ENCODE measurements at places on chromosomes 7 and 10.

GRCh38 chr7:7641129-7641663 is 644 bp downstream of the UMAD1 start:
- DNase-seq = peak; percentile 20

DNA sequence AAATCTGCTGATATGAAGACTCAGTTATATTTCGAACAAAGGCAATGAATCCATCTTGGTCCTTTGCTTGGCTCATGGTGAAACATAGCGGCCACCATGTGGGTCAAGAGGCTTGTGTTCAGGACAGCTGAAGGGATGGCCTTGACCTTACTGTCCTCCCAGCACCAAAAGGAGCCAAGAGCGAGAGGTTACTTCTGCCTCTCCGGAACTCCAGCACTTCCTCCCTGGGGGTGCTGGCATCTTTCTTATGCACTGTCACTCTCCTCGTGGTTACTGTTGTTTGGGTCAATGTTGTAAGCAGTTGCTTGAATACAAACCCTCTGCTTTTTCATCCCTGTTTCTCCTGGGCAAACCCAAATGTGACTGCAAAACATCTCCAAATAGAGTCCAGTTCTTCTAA is 100.6 kb downstream of the RBM20 start:
- DNase-seq = no peak

GRCh38 chr10:61993711-61994401 is 92.4 kb downstream of the ARID5B start:
- no peak for DNase-seq

DNA sequence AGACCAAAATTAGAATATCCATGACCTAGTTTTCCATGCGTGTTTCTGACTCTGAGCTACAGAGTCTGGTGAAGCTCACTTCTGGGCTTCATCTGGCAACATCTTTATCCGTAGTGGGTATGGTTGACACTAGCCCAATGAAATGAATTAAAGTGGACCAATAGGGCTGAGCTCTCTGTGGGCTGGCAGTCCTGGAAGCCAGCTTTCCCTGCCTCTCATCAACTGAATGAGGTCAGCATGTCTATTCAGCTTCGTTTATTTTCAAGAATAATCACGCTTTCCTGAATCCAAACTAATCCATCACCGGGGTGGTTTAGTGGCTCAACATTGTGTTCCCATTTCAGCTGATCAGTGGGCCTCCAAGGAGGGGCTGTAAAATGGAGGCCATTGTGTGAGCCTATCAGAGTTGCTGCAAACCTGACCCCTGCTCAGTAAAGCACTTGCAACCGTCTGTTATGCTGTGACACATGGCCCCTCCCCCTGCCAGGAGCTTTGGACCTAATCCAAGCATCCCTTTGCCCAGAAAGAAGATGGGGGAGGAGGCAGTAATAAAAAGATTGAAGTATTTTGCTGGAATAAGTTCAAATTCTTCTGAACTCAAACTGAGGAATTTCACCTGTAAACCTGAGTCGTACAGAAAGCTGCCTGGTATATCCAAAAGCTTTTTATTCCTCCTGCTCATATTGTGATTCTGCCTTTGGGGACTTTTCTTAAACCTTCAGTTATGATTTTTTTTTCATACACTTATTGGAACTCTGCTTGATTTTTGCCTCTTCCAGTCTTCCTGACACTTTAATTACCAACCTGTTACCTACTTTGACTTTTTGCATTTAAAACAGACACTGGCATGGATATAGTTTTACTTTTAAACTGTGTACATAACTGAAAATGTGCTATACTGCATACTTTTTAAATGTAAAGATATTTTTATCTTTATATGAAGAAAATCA is 35.5 kb downstream of the CAV1 start:
- no peak for DNase-seq

DNA sequence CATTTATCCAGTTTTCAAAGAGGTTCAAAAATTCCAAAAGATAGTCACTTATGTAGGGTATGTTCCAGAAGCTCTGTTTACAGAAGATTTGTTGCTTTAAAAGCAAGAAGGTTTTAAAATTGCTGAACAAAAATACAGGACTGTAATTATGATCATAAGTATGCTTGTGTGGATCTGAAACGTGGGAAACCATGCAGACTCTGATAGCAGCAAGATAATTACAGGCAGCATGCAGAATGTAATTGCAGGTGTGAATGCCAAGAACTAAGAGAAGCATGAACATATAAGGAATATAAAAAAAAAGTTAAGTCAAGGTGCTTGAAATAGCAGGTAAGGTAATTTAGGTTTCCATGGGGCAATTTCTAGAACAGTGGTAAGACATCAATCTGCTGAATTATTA is 405.7 kb downstream of the ARL4A start:
- DNase-seq = no peak

DNA sequence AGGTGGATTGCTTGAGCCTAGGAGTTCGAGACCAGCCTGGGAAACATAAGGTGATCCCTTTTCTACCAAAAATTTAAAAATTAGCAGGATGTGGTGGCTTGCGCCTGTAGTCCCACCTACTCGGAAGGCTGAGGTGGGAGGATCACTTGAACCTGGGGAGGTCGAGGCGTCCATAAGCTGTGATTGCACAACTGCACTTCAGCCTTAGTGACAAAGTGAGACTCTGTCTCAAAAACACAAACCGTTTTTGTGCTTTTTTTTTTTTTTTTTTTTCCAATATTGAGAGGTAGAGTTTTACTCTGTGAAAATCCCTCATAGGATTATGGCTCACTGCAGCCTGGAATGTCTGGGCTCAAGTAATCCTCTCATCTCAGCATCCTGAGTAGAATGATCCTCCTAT is 14.1 kb downstream of the CCAR1 start:
- no peak for DNase-seq

DNA sequence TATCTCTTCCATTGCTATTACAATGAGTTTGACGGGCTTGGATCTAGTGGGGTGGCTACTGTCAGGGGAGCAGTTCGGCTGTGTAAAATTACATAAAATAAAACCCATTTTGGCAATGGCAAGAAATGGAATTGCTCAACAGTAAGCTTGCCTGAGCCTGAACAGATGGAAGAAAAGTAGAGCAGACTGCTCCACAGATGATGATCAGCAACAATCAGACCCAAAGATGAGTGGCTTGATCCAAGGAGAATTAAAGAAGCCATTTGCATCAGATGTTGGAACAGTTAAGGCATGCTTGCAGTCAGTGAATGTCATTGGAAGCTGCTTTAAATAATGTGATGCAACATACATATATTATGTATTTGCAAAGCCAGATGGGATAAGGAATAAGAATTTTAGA is 256.6 kb upstream of the SMIM30 start:
- no peak for DNase-seq
